Posterior cingulate gyrus (tissue), 11 donors: ENCODE measurements at places on chromosomes 5 and 9.

GRCh38 chr9:95715868-95716435, 159.5 kb upstream of the ERCC6L2 start:
- DNase-seq: no peak

DNA sequence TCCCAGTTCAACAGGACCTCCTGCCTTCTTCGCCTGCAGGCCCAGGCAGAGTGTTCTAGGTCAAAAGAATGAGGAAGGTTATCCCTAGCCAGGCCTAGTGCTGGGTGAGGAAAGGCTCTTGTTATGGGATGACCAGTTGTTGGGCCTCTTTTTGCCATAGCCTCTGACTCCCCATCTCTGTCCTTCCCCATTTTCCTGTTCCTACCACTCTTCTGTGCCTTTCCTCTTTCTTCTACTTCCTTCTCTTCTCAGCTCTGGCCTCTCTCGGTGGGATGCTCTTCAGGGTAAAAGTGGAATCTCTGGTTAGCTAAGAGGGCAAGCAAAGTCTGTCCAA, 1.2 kb upstream of the PCDH1 start:
- DNase-seq: no peak

- no peak for DNase-seq
Observed at GRCh38 chr9:125911861-125912644, 164.9 kb downstream of the PBX3 start.

- DNase-seq: no peak
Observed at GRCh38 chr9:134789168-134789567, 91.4 kb upstream of the FCN2 start.

GRCh38 chr9:76085596-76085995, 195.1 kb downstream of the PCSK5 start:
- no peak for DNase-seq
